Neural progenitor cell (in vitro differentiated cells): ENCODE measurements at places on chromosomes 6 and 20. TPM values are rescaled to one million over a fixed set of nuclear protein-coding genes. Genes with fewer than 3 reads are reported as not detected.

The TNFAIP3 gene
- total RNA-seq: 1.8 and 5.3 TPM in 2 replicates

The SAMD10 gene
- 0.19 and 4.9 TPM in 2 replicates for total RNA-seq

The MCCD1 gene
- not detected in 2 replicates for total RNA-seq

The CRISP1 gene
- total RNA-seq: not detected in 2 replicates

The PACRG gene
- 0.30 and 0.37 TPM in 2 replicates for total RNA-seq

The MRPL14 gene
- total RNA-seq: 40.4 and 53.5 TPM in 2 replicates

The ZNF318 gene
- 17.6 TPM in 2 replicates for total RNA-seq

The HSPA1L gene
- total RNA-seq: 0.49 and 1.2 TPM in 2 replicates

The DDO gene
- not detected in 2 replicates for total RNA-seq

The BPIFB1 gene
- total RNA-seq: not detected in 2 replicates

The SLC17A2 gene
- not detected in 2 replicates for total RNA-seq

The SRF gene
- total RNA-seq: 15.0 and 35.6 TPM in 2 replicates

The PXT1 gene
- not detected in 2 replicates for total RNA-seq

The KCNK17 gene
- total RNA-seq: 0.87 TPM in 1 of 2 replicates, not detected in the other

The RFX6 gene
- not detected in 2 replicates for total RNA-seq

The STMND1 gene
- not detected in 2 replicates for total RNA-seq

The LRFN2 gene
- total RNA-seq: 0.40 TPM in 1 of 2 replicates, not detected in the other

The C4A gene
- total RNA-seq: 1.7 and 4.3 TPM in 2 replicates

The DEFB127 gene
- total RNA-seq: not detected in 2 replicates
